Natural killer cell (primary cell): ENCODE measurements at places on chromosomes 11 and 22.

GRCh38 chr11:45454917-45455401, 168.8 kb upstream of the SYT13 start:
- no peak for DNase-seq

DNA sequence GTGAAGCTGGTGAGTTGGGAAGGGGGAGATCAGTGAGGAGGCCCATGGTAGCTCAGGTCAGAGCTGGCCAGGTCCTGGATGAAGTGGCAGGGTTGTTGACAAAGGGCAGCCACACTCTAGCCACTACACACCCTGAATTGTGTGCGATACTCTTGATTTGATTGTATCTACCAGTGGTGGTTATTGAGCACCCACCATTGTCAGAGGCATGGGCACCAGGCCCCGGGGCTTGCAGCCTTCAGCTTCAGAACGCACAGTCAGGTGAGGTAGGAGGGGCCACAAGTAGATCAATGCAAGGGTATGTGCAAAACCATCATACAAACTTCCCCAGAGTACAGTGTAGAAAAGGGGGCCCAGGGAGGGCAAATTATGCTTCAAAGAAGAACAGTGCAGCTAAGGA, 38.1 kb downstream of the MICAL2 start:
- DNase-seq = no peak

GRCh38 chr11:46889689-46890475, 28.5 kb downstream of the LRP4 start:
- DNase-seq = peak; percentile 88

GRCh38 chr11:72781313-72782080, 12.3 kb downstream of the STARD10 start:
- peak; percentile 83 for DNase-seq

GRCh38 chr22:39332441-39333064, 13.1 kb upstream of the RPL3 start:
- no peak for DNase-seq
